ENCODE measurements at places on chromosomes 7 and 10.
A peak's percentile ranks its signal among the peaks of the same experiment; 100 is the strongest.

DNA sequence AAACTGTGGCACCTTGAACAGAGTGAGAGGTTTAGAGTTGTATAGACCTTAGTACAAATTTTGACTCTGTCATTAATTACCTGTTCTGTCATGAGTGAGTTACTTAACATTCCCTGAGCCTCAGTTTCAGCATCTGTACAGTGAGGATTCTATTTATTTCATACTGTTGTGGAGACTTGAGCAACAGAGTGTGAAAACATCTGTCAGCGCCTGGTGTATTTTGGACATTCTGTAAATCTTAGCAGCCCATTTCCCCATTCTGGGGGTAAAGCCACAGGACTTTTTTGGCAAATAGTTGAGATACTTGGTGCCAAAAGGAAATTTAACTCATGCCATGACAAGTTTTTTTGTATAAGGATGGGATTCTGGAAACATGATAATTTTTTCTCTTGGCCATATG lies 94.8 kb downstream of the AUTS2 start:
- no peak for DNase-seq

DNA sequence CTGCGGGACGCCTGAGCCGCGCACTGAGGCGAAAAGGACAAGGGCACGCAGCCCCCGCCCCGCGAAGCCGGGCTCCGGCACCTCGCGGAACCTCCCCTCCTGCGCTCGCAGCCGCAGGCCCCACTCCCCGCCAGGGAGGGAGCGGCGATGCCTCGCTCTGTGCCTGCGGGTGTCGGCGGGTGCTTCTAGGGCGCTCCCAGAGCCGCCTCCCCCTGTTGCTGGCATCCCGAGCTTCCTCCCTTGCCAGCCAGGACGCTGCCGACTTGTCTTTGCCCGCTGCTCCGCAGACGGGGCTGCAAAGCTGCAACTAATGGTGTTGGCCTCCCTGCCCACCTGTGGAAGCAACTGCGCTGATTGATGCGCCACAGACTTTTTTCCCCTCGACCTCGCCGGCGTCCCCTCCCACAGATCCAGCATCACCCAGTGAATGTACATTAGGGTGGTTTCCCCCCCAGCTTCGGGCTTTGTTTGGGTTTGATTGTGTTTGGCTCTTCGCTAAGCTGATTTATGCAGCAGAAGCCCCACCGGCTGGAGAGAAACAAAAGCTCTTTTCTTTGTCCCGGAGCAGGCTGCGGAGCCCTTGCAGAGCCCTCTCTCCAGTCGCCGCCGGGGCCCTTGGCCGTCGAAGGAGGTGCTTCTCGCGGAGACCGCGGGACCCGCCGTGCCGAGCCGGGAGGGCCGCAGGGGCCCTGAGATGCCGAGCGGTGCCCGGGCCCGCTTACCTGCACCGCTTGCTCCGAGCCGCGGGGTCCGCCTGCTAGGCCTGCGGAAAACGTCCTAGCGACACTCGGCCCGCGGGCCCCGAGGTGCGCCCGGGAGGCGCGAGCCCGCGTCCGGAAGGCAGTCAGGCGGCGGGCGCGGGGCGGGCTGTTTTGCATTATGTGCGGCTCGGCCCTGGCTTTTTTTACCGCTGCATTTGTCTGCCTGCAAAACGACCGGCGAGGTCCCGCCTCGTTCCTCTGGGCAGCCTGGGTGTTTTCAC lies 519 bp downstream of the ITGB8 start:
- DNase-seq: no peak

DNA sequence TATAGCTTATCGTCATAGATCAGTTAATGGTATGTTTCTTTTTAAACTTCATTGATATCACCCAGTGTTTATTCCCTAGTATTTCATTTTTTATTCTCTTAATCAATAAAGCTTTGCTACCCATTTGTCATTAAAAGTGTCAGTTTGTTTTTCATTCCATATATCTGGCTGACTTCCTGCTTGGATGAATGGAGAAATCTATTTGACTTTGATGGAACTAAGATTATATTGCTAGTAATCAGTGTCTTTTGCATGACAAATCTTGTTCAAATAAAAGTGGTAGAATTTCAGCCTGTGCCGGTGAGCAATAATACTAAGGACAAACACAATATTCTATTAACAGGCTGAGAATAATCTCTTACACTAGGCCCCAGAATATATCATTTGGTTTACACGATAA lies 203.3 kb downstream of the SEC23IP start:
- DNase-seq: no peak

DNA sequence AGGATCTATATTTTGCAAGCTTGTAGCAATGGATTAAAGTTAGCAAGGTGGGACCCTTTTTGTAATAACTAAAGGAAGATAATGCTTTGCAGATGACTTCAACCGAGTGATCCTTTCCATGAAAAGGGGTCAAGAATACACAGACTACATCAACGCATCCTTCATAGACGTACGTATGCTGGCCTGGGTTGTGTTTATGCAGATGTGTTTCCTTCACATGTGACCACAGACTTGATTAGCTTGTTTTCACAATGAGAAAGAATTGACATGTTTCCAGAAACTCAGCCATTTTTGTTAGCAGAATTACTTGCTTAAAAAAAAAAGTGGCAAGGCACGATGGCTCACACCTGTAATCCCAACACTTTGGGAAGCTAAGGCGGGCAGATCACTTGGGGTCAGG lies 54.2 kb downstream of the MKI67 start:
- DNase-seq: no peak

GRCh38 chr7:46208635-46209525 lies 287.8 kb upstream of the IGFBP3 start:
- DNase-seq: no peak

DNA sequence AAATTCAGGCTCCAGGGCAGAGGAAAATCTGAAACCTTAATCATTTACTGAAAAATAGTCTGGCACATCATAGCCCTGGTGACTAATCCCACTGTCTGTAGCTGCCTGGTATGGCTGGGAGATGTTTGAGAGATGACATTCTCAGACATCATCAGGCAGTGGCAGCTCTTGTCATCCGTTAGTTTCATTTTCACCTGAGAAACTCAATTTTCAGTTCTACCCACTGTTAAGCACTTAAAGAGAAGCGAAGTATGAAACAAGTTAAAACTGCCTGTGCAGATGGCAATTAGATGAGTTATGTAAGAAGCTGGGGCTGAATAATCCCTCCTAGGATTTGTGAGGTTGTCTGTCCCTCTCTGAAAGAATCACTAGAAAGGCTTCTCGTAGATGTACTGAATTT lies 150.2 kb downstream of the NSUN6 start:
- peak; percentile 10 for DNase-seq

DNA sequence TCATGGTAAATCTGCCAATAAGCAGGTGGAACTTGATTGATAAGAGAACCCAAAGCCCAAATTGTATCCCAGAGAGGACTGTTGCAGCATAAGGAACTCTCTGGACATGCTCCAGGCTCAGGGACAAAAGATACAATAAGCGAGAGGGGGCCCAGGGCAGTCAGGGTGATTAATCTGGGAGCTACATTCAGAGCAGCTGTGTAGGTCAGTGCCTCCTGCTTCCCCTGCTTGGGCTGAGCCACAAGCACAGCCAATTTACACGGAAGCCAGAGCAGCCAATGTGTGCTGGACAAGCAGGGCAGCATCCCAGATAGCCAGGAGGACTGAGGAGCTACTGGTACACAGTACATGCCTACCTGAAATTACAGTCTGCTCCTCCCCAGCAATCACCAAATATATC lies 24.2 kb downstream of the MYPN start:
- no peak for DNase-seq

- DNase-seq: no peak
Observed at GRCh38 chr7:479115-479947, 40.3 kb downstream of the PDGFA start.

- no peak for DNase-seq
Observed at GRCh38 chr7:29811586-29811985, 5.3 kb downstream of the WIPF3 start.

- peak; percentile 78 for DNase-seq
Observed at GRCh38 chr10:88254091-88254490, 329.0 kb downstream of the RNLS start.
